ENCODE measurements at places on chromosomes 6 and 20.
A peak's percentile ranks its signal among the peaks of the same experiment; 100 is the strongest.

DNA sequence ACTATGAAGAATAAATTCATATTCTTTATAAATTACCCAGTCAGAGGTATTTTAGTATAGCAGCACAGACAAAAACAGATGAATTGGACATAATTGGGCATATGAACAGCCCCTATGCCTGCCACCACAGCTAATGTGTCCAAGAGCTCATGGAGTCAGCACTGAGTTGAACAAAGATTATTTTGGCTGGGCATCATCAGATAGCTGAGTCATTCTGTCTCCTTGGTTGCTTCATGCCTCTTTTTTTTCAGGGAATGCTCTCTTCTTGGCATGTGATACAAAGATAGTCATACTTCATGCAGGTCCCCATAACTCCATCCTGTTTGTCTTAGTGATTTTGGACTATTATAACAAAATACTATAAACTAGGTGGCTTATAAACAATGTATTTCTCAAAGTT, 275.6 kb downstream of the TENT5A start:
- no peak for DNase-seq

- no peak for DNase-seq
Observed at GRCh38 chr6:125316621-125317020, 14.9 kb upstream of the HDDC2 start.

GRCh38 chr20:2814587-2815051, at the start of gene C20orf141:
C20orf141 (plus strand) TSS chr20:2814987; CDS start chr20:2815185, 198 bp downstream.
- no peak for DNase-seq

GRCh38 chr6:121516331-121516730, 80.9 kb downstream of the GJA1 start:
- no peak for DNase-seq

- DNase-seq, result peak; percentile 63
Observed at GRCh38 chr6:1524040-1524480, 85.7 kb upstream of the FOXC1 start.

DNA sequence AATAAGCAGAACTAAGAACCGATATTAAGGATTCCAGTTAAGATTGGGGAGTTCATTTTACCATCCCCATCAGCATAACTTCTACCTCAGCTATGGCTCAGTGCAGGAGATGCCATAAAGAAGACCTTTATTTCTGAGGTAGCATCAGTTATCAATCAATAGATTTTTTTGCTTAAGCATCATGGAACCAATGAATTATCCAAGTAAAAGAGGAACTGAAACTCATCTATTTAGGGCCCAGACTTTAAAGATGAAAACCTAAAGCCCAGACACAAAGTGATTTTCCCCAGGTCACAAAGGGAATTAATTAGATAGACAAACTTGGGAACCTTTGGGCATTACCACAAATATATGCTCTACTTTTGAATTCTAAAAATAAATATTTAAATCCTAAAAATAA, 59.2 kb upstream of the TINAG start:
- no peak for DNase-seq

DNA sequence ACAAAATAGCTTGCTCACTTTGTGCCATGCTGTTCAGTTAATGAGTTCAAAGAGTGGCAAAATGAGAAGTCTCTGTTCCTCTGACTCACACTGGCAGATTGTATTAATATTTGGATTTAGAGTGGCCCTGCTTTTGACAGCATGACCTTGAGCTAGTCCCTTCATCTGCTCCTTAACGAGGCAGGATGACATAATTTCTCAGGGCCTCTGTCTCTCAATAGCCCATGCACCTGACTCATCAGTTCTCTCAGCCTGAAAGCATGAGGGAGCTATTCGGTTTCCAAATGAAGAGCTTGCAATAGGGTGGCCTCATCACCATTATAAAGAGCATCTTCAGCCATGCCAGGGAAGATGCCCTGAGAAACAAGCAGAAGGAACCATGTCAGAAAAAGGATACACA, 38.2 kb downstream of the CAP2 start:
- DNase-seq, result no peak

DNA sequence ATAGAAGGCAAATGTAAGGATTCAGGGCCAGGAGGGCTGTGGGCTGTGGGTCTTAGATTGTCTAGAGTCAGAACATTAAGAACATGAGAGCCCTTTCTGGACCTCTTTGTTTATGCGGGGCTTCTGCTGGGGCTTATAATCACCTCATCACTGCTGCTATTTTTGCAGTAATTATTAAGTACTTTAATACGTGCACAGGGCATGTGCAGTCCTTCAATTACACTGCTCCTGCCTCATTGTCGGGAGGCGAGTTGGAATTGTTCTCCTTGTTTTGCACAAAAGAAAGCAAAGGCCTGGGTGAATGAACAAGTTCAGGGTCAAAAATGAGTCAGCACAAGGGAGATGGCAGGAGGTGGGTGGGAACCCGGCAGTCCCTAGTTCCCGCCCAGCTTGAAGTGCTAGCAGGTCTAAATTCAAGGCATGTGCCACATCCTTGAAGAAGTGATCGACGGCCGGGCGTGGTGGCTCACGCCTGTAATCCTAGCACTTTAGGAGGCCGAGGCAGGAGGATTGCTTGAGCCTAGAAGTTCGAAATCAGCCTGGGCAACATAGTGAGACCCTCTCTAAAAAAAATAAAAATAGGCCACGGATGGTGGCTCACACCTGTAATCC, 34.4 kb upstream of the PTPN1 start:
- no peak for DNase-seq

GRCh38 chr20:49344975-49345374, 67.1 kb upstream of the ZNFX1 start:
- no peak for DNase-seq

All from stimulated activated CD8-positive, alpha-beta memory T cell treated with anti-CD3 and anti-CD28 coated beads, Interleukin-15, amount 100 ng/mL, for 24 hours (primary cell).